ENCODE measurements at places on chromosomes 1 and 21.

- no peak for DNase-seq
Measured at GRCh38 chr1:15704526-15705183, 20.5 kb downstream of the PLEKHM2 start.

- DNase-seq = no peak
Measured at GRCh38 chr1:177597393-177597792, 372.5 kb downstream of the SEC16B start.

GRCh38 chr1:99606306-99606705, 39.6 kb upstream of the PALMD start:
- no peak for DNase-seq

DNA sequence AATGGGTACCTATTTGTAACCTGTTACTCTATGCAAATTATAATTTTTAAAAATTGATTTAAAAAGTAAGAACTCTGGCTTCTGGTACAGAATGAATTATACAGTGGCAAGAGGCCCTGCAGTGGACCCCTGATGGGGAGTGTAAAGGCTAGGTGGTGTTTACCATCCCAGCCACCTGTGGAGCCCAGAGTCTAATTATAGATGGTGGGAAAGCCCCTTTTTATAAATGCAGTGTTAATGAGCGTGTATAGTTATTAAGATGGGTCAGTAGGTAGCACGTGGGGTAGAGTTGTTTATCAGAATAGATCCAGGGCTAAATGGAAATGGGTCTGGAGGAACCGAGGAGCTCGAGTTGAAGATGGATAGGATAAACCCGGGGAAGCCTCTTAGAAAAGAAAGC, 13.9 kb upstream of the PRELP start:
- no peak for DNase-seq

- no peak for DNase-seq
Measured at GRCh38 chr1:15391366-15391765, 18.3 kb upstream of the EFHD2 start.

DNA sequence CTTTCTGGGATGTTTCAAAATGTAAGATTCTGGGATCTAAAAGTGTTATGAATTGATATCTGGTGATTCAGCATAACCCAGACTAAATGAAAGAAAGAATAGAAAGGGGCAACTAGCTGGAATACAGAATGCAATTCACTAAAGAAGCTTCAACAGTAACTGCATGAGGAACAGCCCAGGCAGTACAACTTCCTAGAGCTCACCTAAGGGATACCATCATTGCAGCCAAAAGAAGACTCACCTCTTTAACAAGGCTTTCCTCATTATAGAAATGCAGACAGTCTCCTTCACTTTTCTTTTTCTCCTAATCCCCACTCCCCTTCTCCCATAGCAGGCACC, 6.3 kb downstream of the RGS5 start:
- DNase-seq = no peak

- DNase-seq = no peak
Measured at GRCh38 chr1:20723159-20723536, 5.3 kb upstream of the KIF17 start.

DNA sequence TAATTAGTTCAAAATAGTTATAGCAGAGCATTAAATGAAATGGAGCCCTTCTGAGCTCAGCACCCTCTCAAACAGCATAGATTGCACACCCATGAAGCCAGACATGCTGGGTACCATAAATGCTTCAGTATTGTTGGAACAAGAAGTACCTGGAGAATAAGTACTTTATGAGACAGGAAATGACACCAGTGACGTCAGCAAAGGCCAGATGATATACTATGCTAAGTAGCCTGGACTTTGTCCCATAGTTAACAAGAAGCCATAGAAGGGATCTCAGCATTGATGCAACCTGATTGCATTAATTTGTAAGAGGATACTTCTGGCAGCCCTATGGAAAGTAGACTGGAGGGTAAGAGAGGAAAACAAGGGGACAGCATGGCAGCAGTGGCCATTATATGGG, 16.3 kb upstream of the GADD45A start:
- no peak for DNase-seq

- no peak for DNase-seq
Measured at GRCh38 chr1:115949156-115949555, 27.2 kb upstream of the SLC22A15 start.

GRCh38 chr1:34127006-34128000, 37.7 kb downstream of the CSMD2 start:
- no peak for DNase-seq

- no peak for DNase-seq
Measured at GRCh38 chr1:53391982-53392381, 64.1 kb upstream of the LRP8 start.

GRCh38 chr1:182196897-182197870, 135.7 kb upstream of the ZNF648 start:
- DNase-seq = no peak

- no peak for DNase-seq
Measured at GRCh38 chr1:221777431-221778072, 35.7 kb upstream of the DUSP10 start.

- DNase-seq = no peak
Measured at GRCh38 chr1:5503556-5504363, 488.5 kb downstream of the NPHP4 start.

DNA sequence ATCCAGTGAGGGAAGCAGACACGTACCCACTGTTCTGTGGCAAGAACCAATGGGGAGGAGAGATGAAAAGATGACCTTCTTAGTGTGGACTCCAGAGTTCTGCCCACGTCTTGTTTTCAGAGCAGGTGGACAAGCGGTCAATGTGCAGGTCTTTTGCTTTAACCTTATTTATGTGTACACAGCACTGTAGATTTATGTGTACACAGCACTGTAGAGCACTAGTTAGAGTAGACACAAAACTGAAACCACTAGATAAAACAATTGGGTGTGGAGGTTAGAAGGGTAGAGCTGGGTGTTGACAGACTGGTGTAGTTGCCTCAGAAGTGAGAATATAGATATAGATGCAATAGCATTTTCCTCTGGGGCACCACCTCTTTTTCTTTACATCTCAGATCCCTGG, 150.0 kb downstream of the MAGI3 start:
- no peak for DNase-seq

DNA sequence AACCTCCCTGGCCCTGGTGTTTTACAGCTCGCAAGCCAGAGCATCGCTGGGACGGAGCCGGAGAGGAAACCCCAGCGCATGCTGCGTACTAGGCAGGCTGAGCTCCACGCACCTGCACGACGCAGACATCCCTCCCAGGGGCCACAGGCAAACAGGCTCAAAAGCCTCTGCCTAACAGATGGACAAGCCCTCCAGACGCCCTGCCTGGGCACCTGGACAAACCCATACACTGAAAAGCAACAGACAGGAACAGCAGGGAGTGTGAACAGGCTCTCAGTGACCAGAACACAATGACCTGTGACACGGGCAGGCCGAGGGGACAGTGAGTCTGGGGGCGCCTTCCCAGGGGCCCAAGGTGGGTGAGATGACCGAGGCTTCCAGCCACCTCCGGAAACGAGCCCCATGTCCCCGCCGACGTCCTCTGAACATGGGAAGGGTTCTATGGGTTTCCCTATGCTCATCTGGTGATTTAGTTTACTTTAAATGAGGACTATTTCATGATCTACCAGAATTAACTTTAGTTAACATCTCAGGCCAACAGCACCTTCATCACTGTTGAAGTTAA, 40.3 kb downstream of the NPHP4 start:
- DNase-seq = no peak

DNA sequence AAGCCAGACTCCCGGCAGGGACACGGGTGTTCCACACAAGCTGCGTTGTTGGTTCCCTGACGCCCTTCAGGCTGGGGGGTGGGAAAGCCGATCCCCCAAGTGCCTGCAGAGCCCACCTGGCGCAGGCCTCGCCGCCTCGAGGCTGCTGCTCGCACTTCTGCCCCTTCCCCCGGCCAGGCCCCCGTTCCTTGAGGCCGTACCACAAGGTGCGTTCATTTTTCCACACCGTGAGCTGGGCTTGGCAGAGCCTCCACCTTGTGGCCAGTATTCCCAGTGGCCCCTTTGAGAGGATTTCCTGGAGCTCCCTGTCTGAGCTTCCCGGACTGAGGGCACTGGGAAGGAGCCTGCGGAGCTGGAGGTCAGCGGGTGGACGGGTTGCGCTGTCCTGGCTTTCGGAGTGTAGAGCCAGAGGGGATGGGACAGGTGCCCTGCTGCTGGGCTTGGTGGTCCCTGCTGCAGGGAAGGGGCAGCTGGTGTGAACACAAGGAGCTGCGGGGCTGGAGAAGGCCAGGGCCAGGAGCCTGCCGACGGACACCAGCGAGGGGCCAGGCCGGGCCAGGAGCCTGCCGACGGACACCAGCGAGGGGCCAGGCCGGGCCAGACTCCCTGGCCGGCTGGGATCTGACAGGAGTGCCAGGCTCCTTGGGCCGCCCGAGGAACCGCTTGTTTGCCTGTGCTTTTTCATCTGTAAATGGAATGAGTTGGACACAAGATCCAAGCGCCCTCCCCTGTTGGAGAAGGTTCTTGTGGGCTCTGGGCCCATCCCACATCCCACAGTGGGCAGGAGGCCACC, 18.4 kb downstream of the PDXK start:
- no peak for DNase-seq

DNA sequence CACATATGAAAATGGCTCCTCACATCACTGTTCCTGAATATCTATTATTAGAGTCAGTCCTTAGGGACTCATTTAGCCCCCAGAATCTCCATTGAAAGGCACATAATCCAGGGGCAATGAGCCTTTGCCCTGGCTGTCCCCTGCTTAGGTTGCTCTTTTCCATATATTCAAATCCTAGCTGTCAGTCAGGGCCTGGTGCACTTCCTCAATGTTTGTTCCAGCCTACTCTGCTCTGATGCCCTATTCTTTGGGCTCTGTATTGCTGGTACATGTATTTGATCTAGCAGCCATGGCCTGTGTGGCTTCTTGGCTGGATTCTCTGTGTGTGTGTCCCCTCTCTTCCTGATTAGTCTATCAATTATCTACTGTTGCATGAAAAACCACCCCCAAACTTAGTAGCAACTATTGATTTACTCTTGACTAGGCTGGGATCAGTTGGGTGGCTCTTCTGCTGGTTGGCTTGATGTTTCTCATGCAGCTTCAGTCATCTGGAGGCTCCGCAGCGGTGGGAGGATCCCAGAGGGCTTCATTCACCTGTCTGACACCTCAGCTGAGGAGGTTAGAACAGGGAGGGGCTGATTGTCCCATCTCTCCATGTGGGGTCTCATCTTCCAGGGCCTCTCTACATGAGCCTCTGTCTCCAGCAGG, 107.5 kb downstream of the DTL start:
- no peak for DNase-seq

- no peak for DNase-seq
Measured at GRCh38 chr21:38188037-38188436, 68.8 kb upstream of the KCNJ15 start.

- DNase-seq = no peak
Measured at GRCh38 chr1:87045761-87046304, 131.4 kb downstream of the HS2ST1 start.

GRCh38 chr21:46437511-46437910, 21.2 kb upstream of the DIP2A start:
- DNase-seq = no peak

All from NCI-H1930 (cell line).